ENCODE measurements at places on chromosomes 12 and 14. TPM values are rescaled to one million over a fixed set of nuclear protein-coding genes. Genes with fewer than 3 reads are reported as not detected.

Gene PITPNM2
- 16.9 TPM for total RNA-seq

Gene LHX5
- total RNA-seq = not detected

Gene VDR
- 0.71 TPM for total RNA-seq

Gene TMEM260
- total RNA-seq = 10.3 TPM

Gene GYS2
- total RNA-seq = 0.27 TPM

DNA sequence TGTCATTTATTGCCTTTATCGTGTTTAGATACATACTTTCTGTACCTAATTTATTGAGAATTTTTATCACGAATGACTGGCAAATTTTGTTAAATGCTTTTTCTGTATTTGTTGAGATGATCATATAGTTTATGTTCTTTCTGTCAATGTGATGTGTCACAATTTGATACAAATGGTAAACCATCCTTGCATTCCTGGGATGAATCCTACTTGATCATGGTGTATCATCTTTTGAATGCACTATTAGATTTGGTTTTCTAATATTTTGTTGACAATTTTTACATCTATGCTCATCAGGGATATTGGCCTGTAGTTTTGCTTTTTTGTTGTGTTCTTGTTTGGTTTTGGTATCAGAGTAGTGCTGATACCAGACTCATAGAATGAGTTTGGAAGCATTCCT lies 185.1 kb downstream of the NUBPL start:
- DNase-seq = no peak

- DNase-seq = no peak
Observed at GRCh38 chr12:44158746-44159145, 322.9 kb downstream of the TMEM117 start.

GRCh38 chr14:104461676-104462449 lies 117.7 kb upstream of the C14orf180 start:
- DNase-seq = no peak

DNA sequence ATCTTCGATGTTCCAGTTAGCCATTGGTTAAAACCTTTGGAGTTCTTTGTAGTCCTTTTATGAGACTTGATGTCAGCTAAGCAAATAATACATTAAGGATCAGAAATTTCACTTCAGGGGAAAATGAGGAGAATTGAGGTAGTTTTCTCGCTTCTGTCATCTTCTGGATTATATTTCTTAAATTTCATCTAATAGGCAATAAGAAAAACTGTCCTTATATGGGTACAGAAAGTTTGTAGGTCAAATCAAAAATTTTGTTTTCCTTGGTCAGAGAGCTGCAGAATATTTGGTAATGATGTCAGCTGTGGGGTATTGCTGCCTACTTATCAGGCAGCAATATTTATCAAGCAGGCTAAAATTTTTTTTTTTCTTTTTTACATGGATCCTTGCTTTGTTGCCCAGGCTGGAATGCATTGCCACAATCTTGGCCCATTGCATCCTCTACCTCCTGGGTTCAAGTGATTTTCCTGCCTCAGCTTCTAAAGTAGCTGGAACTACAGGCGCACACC lies 37.1 kb downstream of the RIMKLB start:
- no peak for DNase-seq

DNA sequence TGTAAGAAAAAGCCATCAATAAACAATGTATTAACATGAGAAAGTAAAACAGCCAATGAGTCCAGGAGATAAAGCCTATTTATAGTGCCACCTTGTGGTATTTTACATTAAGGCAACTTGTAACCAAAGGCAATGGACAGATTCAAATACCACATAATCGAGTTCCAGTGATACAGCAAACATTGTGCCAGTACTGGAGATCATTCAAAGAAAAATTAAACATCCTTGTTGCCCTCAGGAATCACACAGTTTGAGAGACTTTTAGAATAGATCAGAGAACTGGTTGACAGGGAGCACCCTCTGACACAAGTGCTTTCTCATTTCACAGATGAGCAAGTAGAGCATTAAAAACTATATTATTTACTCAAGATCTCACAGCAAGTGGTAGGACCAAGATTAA lies 98.1 kb downstream of the DDHD1 start:
- no peak for DNase-seq

GRCh38 chr12:19912991-19913390 lies 455.3 kb upstream of the PDE3A start:
- DNase-seq = no peak

GRCh38 chr12:6788972-6789924 lies at the start of gene CD4:
Gene CD4, plus strand, starts transcription at chr12:6789528. Its CDS starts 10,611 bp downstream, at chr12:6800139.
- no peak for DNase-seq

- DNase-seq = no peak
Observed at GRCh38 chr12:50569876-50570275, 65.1 kb downstream of the DIP2B start.

DNA sequence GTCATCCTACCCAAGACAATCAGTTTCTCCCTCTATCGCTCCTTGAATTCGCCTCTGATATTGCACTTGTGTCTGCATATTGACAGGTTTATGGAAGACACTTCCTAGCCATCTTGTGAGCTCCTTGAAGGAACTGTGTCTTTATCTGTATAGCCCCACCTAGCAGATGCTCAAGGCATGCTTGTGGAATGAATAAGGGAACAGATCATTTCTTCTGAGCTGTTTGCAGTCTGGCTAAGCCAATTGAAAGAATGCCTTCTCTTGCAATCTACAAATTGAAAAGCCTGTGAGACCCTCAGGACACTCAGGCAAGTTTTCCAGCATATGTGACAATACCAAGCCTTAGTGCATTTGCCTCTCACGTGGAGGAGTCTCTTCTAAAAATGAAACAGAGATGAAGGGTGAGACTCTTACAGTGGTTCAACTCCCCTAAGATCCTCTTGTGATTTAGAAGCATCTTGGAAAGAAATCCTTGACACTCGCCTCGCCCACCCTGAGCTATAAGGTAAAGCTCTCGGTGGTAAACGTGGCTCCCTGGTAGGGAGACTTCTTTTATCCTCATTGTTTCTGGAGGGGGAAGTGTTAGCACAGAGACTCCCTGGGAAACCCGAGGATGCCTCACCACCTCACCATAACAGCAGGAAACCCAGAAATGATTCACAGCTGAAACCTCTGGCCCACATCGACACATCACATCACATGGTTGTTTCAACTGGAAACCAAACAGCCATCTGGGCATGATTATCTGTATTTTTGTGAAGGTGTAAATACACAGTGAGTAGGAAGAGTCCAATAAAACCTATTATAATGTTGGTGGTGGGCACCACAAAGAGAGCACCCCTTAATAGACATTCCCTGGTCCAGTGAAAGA lies 112.3 kb upstream of the BCL2L14 start:
- DNase-seq = no peak

All from sigmoid colon (tissue), 7 donors.